ENCODE measurements at places on chromosomes 7 and 10. TPM values are rescaled to one million over a fixed set of nuclear protein-coding genes. Genes with fewer than 3 reads are reported as not detected.

Gene CRPPA
- total RNA-seq = 1.4 TPM

Gene ACTR3C
- total RNA-seq = 2.6 TPM

Gene KIF11
- 44.4 TPM for total RNA-seq

Gene SPDYE6
- total RNA-seq = not detected

Gene NEUROD6
- total RNA-seq = not detected

Gene CYP2E1
- 0.43 TPM for total RNA-seq

Gene PON3
- total RNA-seq = not detected

Gene FZD8
- 0.14 TPM for total RNA-seq

Data from activated CD8-positive, alpha-beta T cell treated with anti-CD3 and anti-CD28 coated beads for 36 hours (primary cell).